Sciatic nerve (tissue), 2 donors: ENCODE measurements at places on chromosomes 6 and 20. TPM values are rescaled to one million over a fixed set of nuclear protein-coding genes. Genes with fewer than 3 reads are reported as not detected.

The GJA10 gene
- not detected for total RNA-seq

GRCh38 chr6:156846845-156847599 is 69.8 kb downstream of the ARID1B start:
- no peak for DNase-seq

DNA sequence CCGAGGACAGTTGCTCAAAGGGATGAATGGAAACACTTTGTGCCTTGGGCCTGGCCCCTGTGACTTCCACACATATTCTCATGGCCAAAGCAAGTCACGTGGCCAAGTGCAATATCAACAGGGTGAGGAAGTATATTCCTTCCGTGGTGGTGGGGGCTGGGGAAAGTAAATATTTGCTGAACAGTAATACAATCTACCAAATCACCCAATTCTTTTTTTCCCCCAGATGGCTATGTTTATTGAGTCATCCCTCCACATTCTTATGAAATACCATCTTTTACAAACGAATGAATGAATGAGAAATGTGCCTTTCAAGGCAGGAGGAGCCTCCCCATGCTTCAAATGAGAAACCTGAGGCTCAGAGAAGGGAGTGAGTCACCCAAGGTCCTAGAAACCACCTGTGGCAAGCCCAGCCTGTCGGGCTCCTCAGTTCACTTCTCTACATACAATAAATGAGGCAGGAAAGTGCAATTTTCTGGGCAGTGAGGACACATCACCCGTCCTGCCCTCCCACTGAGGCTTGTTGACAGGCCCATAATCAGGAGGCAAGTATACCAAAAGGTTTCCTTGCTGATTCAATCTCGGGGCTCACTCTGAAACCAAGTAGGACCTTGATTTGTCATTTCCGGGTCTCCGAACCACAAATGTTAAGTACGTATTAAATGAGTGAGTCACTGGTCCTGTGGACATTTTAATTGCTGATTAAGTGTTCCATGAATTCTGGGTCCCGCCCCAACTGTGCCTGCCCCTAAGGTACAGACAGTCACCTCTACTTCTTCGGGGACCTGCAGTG is 25.3 kb upstream of the TOP1 start:
- peak; percentile 73 for DNase-seq

GRCh38 chr6:147161253-147161973 is 42.8 kb upstream of the STXBP5 start:
- DNase-seq = no peak

DNA sequence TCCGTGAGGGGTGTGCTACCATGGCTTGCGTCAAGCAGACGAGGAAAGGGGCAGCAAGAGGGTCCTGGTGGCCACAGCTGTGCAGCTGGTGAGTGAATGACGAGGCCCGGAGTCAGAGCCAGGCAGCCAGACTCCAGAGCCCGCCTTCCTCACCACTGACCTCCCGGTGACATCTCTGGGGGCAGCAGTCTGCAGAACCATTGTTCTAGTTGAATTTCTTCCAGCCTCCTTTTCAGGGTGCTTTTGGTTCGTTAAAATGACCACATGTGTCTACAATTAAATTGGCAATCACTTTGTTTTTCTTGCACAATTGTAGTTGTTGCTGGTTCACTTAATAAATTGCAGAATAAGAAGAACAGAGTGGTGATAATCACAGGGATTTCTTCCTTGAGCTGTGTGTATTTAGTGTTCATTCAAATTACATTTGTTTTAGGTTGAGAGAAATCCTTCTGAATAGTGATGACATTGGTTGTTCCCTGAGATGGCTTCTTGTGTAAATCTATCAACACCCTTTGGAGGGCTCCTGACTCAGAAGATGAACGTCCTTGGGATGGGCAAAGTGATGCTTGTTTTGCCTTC is 96.4 kb downstream of the TULP4 start:
- DNase-seq = peak; percentile 78

GRCh38 chr20:10653599-10654249 is 20.1 kb downstream of the JAG1 start:
- DNase-seq = no peak

DNA sequence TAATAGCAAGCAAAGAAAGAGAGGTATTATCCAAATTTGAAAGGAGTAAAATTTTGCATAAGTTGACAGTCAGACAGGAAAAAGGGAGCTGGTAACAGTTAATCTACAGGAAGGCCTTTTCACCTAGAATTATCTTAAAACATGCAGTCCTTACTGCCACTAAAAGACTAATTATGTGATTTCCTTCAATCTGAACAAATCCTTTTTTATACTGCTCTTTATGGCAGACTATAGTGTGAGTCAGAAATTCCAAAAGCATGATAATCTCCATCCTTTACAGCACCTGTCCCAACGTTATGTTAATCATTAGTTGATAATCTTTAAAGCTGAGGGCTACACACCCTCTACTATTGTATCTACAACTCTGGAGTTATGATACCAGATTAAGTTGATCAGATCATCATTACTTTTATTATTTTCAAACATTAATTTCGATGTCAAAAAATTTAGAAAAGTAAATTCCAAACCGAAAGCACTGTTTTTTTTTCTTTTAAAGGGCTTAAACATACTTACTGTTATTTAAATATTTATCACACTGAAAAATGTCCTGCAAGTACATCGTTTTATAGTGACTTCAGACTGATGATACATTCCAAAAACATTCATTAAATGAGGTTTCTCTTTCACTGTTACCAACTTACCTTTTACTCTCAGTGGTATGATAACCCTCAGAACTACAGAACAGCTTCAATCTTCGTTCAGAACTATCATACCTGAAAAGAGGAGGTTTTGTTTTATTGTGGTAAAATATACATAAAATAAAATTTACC is 33.2 kb upstream of the AKAP7 start:
- DNase-seq = no peak

DNA sequence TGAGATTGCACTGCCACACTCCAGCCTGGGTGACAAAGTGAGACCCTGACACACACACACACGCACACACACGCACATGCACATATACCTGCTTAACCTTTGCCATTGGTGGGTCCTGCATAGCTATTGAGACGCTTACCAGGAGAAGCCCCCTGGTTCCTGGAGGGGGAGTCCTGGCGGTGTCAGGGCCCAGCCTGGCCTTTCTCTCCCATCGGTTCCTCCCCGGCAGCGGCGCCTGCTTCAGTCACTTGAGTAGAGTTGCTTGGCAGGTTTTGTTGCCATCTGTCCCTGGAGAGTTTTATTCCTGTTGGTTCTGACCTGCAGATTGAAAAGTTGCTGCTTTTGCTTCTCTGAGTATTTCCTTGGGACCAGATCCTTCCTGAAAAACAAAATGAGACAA is 20.6 kb upstream of the FAM209A start:
- no peak for DNase-seq

DNA sequence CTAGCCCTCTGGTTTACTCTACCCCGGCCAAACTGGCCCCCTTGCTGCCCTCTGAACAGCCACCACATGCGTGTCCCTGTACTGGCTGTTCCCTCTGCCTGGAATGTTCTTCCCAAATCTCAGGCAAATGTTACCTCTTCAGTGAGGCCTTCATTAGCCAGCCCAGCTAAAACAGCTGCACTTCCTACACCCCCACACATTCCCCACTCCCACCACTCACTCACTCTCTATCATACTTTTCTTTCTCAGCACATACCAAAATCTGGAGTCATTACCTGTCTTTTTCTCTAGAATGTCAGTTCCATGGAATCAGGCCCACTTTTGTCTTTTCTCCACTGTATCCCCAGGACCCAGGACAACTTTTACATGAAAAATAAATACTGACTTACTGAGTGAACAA is 401.2 kb upstream of the SULF2 start:
- no peak for DNase-seq

The ANKRD6 gene
- 22.3 TPM for total RNA-seq

The STMND1 gene
- 0.27 TPM for total RNA-seq

The BNIP5 gene
- total RNA-seq = not detected

- DNase-seq = no peak
These were observed 629.0 kb downstream of the EPHA7 start for GRCh38 chr6:92790381-92790780.

The LTB gene
- total RNA-seq = 4.0 TPM

GRCh38 chr6:33207552-33208090 is 679 bp upstream of the RING1 start:
- peak; percentile 83 for DNase-seq

- no peak for DNase-seq
These were observed 21.2 kb upstream of the HLA-B start for GRCh38 chr6:31378062-31378720.

The ADTRP gene
- total RNA-seq = 0.76 TPM

GRCh38 chr6:142013875-142014495 is 118.7 kb upstream of the GJE1 start:
- DNase-seq = no peak

GRCh38 chr20:18913701-18914100 is 100.1 kb downstream of the SCP2D1 start:
- no peak for DNase-seq

GRCh38 chr6:42222448-42222847 is 4.8 kb upstream of the MRPS10 start:
- DNase-seq = no peak

DNA sequence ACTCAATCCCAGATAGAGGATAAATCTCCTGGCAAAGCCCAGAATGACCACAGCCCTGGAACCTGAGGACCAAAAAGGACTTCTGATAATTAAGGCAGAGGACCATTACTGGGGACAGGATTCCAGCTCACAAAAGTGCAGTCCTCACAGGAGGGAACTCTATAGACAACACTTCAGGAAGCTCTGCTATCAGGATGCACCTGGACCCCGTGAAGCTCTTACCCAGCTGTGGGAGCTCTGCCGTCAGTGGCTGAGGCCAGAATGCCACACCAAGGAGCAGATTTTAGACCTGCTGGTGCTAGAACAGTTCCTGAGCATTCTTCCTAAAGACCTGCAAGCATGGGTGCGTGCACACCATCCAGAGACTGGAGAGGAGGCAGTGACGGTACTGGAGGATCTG is 992 bp downstream of the ZSCAN16 start:
- no peak for DNase-seq

The GRM4 gene
- total RNA-seq = not detected

DNA sequence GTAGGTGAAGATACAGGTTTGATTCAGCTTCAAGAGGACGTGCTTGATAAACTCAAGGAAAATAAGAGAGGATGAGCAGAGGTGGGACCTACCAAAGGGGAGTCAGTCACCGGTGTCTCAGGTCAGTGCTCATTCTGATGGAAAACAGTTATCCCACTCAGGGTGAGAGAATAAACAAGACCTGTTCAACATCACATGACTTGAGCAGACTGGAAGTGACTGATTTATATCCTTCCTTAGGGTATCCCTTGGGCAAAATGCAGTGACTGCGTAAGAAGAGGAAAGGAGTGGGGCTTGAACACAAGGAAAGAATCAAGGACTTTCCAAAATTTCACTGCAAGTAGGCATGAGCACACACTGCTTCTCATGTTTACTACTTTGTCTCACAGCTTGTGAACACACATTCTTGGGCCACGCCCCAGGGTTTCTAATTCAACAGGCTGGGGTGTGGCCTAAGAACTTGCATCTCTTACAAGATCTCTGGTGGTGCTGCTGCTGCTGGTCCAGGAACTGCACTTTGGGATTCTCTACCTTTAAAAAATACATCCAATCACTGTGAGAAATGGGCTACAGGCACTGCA is 11.6 kb downstream of the CST3 start:
- no peak for DNase-seq

- no peak for DNase-seq
These were observed 9.9 kb downstream of the RALGAPA2 start for GRCh38 chr20:20702330-20703245.

- DNase-seq = no peak
These were observed 8.4 kb upstream of the PPP1R14C start for GRCh38 chr6:150134280-150134920.

GRCh38 chr6:5059036-5059896 is 25.9 kb upstream of the PPP1R3G start:
- DNase-seq = no peak

The RBM39 gene
- 438 TPM for total RNA-seq

- no peak for DNase-seq
These were observed 105.6 kb downstream of the TCP11 start for GRCh38 chr6:35035481-35036030.

DNA sequence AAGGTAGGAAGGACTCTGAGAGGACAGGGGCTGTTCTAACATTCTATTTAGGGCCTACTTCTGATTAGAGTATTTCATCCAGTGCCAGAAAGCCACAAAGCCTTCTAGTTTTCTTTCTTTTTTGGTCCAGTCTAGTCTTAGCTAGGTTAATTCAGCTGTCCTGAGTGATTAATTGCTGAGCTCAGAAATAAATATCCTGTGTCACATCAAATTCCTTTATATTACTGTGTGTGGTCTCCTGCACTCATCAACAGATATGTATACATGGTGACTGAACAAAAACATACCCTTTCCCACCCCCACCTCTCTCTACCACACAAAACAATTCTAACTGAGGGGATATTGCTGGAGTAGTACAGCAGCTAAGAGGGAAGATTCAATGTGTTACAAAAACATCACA is 601.5 kb upstream of the NRSN1 start:
- no peak for DNase-seq

GRCh38 chr6:40587240-40588069 is at the start of gene LRFN2:
Gene LRFN2 (minus strand): TSS chr6:40587364.
- DNase-seq = peak; percentile 78

DNA sequence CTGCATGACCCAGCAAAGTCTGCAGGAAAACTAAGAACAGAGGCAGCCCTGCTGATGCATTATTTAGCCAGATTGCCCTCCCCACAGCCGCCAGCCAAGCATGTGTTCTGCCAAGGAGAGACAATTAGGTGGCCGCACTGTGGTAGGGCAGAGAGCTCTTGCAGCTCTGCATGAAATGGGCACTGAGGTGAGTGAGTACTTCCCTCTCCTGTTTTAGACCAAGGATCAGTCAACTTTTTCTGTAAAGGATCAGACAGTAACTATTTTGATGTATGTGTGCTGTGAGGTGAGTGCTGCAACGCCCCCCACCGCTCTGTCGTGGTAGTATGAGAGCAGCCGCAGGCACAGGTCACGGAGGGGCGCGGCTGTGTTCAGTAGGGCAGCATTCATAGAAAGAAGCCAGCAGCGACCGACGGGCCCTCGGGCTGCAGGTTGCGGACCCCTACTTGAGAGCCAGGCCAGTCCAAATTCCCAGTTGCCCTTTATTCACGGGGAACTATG is 23.8 kb upstream of the FAM50B start:
- DNase-seq = peak; percentile 75

The HSF2 gene
- 16.1 TPM for total RNA-seq

GRCh38 chr20:37518059-37518458 is 3.0 kb upstream of the NNAT start:
- no peak for DNase-seq

DNA sequence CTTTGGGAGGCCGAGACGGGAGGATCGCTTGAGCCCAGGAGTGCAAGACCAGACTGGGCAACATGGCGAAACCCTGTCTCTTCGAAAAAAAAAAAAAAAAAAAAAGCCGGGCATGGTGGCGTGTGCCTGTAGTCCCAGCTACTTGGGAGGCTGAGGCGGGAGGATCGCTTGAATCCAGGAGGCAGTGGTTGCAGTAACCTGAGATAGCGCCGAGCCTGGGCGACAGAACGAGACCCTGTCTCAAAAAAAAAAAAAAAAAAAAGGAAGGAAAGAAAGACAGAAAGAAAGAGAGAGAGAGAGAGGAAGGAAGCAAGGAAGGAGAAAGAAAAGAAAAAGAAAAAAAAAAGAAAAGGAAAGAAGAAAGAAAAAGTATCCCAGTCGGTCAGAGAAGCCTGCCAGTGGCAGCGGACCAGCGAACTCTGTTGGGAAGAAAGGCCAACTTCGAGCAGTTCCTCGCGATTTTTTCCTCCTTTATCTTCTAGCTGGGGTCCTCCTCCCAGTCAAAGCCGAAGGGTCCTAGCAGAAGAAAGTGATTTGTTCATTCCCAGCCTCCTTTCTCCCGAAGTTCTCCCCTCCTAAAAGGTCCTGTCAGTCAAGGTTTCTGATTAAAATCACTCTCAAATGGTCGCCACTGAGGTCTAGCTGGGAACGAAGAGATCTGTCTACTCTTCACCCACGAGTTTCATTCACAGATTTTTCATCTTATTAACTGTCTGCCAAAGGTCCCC is 2.4 kb upstream of the SYCP2L start:
- DNase-seq = no peak

The CCN5 gene
- total RNA-seq = 147 TPM
